Activated gamma-delta T cell treated with Interleukin-2 at 50 U/mL for 16 hours (primary cell): ENCODE measurements at places on chromosomes 12 and 14.

DNA sequence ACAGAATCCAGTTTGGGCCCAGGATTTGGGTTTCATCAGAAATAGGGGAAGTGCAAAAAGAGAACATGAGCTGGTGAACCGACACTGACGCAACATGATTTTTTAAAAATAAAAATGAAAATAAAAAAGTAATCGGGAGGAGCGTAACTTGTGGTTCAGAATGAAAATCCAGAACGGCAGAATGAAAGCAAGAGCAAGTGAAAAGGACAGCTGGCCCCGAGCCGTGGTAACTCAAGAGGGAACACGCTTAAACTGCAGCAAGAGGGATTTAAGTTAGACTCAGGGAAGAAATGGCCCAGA is 1.6 kb downstream of the SLC6A12 start:
- DNase-seq: no peak

GRCh38 chr14:67650151-67650550 is 24.3 kb downstream of the VTI1B start:
- no peak for DNase-seq

- DNase-seq: no peak
These were observed 64.4 kb upstream of the OSBPL8 start for GRCh38 chr12:76623931-76624330.

GRCh38 chr14:94394581-94395207 is 6.3 kb upstream of the SERPINA1 start:
- DNase-seq: no peak

GRCh38 chr12:49974677-49975317 is 2.0 kb downstream of the AQP6 start:
- no peak for DNase-seq

GRCh38 chr14:54554401-54554800 is 12.5 kb upstream of the SAMD4A start:
- no peak for DNase-seq

- no peak for DNase-seq
These were observed 16.3 kb downstream of the ALDH2 start for GRCh38 chr12:111783046-111783445.

- DNase-seq: no peak
These were observed 67.7 kb upstream of the NTF3 start for GRCh38 chr12:5364036-5364770.

DNA sequence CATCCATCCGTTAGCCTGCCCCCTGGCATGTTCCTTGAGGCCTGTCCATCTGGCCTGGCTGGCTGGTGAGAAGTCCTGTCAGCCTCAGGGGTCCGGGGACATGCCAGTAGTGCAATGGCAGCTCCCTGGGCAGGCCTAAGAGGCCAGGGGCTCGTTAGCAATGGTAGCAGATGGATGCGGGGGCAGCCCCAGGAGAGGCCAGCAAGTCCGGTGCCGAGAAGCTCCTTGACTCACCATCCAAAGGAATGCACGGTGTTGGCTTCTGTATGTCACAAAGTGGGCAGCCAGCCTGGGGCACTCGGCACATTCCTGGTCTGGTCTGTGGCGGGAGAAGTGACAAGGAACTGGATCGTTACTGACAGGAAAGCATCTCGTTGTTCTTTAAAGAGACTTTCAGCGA is 319.9 kb downstream of the CACNA1C start:
- DNase-seq: no peak

DNA sequence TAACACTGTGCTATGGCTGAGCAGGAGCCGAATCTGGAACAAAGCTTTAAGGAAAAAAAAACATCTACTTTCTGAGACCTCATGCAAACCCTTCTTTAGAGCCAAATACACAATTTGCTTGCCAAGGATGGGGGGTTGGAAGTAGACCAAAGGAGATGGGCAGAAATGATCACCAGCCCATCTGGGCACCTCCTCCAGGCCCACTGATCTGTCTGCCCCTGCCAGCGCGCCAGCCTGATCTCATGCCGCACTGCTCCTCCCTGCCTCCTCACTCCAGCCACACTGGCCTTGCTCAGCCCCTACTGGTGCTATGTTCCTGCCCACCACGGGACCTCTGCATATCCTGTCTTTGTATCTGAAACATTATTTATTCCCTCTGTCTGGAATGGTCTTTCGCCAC is 24.8 kb upstream of the RAB35 start:
- DNase-seq: no peak

DNA sequence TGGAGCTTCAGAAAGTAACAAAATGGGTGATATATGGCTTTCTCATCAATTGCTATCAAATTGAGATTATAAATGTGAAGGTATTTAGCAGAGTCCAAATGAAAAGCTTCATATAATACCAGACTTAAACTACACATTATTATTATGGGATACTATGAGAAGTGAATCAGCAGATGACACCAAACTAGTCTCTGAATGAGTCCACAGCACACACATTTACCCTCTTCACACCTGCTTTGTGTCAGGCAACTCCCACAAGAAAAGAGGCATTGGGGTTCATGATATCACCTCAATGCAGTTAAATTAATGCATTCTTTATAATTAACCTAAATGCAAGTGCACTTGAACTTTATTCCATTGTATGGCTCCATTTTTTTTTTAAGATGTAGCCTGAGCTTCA is 330.5 kb downstream of the BCL11B start:
- no peak for DNase-seq

DNA sequence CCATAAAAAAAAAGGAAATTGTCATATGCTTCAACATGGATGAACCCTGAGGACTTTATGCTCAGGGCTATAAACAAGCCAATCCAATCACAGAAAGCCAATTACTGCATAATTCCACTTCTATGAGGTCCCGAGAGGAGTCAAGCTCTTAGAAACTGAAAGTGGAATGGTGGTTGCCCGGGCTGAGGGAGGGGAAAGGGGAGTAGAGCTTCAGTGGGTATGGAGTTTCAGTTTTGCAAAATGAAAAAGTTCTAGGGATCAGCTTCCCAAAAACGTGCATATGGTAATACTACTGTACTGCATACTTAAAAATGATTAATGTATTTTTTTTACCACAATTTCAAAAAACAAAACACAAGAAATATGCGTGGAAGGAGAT is 52.0 kb downstream of the RNF34 start:
- no peak for DNase-seq

GRCh38 chr12:1326258-1326657 is 268.1 kb downstream of the FBXL14 start:
- DNase-seq: no peak

DNA sequence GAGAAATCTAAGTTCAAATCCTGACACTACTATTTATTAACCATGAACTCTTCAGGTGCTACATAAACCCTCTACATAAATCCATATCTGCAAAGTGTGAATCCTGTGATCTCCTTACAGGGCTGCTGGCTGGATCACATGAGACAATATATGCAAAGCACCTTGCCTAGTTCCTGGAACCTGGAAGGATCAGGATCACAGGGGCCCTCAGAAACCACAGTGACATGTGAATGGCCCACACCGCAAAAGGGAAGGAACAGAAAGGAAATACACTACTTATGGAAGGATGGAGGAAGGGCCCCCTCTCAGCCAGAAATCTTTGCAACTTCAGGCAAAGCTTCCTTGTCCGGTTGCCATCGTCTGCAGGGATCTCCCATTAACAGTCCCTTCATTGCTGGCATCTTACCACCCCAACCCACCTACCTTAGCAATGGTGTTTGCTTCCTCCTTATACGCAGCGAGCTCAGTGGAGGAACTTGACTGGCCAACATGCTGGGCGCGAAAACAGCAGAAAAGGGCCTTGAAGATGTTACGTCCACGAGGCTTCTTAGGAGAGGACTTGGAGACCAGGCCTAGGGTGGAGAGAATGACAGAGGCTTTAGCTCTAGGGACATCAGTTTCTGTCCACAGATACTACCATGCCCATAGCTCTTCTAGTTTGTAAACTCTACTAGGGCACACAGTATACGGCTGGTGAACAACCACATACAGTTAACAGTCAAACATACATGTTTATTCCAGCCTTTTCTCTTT is 10.7 kb upstream of the AVIL start:
- no peak for DNase-seq

- no peak for DNase-seq
These were observed 253.1 kb downstream of the CCDC91 start for GRCh38 chr12:28443337-28443736.
